ENCODE measurements at places on chromosomes 7 and 10.

GRCh38 chr7:41637049-41637448 is 65.8 kb downstream of the INHBA start:
- no peak for DNase-seq

DNA sequence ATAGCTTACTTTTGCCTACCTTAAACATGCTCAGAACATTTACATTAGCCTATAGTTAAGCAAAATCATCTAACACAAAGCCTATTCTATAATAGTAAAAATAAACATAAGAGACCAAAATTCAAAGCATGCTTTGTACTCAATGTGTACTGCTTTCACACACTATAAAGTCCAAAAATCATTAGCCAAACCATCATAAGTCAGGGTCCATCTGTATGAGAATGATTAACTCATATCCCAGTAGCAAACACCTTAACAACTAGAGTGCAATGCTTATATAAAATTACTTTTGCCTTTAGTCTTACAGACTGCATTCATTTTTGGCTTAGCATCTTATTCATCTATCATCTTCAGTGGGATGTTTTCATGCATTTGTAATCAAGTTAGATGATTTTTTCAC is 49.4 kb upstream of the VWC2 start:
- no peak for DNase-seq

DNA sequence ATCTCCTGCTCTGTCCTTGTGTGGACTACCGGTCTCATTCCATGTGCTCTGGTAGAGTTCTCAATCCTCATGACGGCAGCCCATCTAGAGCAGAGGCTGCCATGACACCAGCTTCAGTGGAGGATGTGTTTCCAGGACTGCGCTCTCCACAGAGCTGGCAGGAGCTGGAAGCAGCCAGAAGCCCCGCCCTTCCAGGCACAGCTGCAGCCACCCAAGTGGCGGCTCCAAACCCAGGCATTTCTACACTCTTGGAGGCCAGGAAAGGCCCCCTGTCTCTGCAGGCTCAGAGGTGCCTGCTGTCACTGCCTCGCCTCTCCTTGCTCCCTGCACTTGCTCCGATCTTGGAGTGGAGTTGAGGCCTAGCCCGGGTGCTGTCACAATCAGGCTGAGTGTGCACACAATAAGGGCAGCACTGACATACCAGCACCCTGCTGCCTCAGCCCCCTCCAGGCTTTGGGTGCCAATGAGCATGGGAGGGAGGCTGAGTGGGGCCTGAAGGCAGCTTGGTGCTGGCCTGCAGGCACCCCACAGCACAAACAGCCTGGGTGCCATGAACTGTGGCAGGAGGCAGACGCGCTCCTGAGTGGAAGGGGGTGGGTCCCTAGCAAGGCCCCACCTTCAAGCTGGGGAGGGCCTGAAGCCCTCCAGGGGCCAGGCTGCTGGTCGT is 122.1 kb downstream of the LRRN3 start:
- no peak for DNase-seq

DNA sequence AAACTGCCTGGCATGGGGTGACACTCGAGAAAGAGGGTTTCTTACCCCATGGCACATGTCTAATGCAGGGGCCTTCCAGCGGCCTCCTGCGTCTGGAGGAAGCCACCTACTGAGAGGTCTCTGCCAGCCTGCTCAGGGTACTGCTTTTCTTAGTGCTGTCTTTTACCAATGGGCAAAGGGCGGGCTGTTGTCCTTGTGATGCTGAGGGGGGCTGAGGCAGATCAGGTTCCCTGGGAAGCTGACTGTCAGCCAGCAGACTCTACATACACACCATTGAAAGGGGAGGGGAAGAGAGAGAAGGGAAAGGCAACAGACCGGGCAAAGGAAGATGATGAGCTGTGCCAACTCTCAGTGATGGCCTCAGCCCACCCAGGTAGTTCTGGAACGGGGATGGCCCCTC is 48.7 kb downstream of the COL13A1 start:
- no peak for DNase-seq

DNA sequence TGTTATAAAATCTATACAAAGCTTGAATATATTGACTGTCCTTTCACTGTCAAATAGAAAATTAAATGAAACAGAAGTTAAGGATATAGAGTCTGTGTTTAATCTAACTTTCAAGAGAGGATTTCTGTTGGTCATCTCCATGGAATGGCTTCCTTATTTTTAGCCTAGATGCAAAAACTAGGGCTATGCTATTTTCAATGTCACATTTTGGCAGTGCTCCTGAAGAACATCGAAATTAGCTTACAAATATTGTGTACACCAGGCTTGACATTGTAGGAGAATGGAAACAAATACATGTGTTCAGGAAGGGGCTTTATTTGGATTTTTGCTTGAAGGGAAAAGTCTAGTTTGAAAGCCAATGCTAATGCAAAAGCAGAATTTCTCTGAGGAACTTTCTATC is 295.4 kb downstream of the CDK14 start:
- no peak for DNase-seq

DNA sequence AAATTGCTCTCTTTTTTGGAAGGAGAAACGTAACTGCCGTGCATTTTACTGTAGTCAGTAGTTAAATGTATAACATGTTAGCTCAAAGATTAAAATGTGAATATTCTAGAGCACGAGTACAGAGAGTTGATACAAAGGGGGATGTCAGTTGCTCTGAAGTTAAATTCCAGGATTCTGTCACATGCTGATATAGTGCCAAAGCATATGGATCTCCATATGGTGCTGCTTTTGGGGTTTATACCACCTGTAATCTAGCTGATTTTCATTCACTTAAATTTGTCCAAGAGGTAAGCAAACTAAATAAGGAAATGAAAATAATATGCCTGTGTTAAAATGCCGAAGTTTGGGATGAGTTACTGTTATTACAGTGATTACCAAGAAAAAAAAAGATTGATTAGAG is 298.6 kb downstream of the EXOC4 start:
- DNase-seq: peak; percentile 37

GRCh38 chr7:113256883-113257531 is 138.7 kb upstream of the SMIM30 start:
- no peak for DNase-seq

DNA sequence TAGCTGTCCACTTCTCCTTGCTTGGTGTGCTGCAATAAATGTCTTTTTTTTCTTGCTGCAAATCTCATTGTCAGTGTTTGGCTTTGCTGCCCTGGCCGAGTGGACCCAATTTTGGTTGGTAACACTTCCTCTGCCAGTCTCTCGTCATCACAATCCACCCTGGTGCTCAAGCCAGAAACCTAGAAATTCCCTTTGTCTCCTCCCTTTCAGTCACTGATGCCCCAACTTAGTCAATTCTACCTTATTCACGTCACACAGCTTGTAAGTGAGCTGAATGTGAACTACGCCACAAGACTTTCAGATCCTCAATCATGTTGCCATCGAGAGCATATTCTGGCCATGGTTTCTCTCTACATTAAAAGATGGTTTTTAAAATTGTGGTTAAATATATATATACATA is 13.0 kb upstream of the FRA10AC1 start:
- no peak for DNase-seq

- DNase-seq: no peak
Measured at GRCh38 chr7:41967156-41967555, 264.3 kb upstream of the INHBA start.

DNA sequence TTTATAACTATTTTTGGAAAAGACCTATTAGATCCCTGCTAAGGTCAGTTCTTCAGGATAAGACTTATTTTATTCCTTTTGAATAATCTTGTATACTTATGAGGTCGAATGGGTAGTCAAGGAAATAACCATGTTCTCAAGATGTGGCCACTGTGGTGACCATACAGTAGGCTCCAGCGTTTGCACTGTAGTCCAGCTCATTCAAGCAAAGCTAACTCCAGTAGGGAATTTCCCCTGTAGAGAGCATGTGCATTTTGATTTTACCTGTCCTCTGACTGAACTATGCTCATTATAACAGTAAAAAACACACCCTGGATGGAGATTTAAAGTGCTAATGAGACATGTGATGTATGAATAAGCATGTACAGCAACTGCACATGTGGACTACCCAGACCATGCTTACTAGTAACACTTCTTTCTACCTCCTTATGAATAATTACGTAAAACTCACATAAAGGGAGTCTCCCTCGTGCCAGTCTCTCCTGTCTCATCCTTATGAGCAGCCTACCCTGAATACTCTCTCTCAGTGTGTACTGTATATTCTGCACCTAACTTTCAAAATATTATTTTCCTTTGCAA is 32.4 kb upstream of the SEMA3E start:
- no peak for DNase-seq

- DNase-seq: no peak
Measured at GRCh38 chr7:28413011-28413410, 693 bp downstream of the CREB5 start.

- no peak for DNase-seq
Measured at GRCh38 chr7:112876877-112877276, 86.7 kb upstream of the TMEM168 start.

DNA sequence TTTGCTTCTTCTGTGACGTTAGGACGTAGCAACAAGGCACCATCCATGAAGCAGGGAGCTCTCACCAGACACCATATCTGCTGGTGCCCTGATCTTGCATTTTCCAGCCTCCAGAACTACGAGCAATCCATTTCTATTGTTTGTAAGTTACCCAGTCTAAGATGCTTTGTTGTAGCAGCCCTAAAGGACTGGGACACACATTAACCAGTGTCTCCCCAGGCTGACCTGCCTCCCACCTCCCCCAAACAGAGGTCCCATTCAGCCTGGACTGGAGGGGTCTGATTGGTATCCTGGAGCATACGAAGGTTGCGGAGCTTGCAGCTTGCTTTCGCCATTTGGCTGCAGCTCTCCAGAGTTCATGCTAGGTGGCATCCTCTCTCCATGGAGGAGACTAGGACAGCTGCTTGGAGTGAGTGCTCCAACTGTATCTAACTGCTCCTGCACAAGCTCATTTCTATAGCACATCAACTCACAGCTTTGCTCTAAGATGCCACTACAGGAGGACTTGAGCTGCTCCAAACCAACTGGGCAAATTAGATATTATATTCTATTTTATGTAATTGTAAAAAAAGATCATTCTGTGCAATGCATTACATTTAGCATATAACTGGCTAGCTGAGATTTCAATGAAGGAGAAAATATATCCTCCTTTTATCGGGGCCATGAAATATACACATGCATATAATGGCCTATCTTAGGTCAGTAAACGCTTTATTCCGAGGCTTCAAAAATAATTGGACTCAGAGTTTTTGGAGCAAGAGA is 8.0 kb upstream of the GRK5 start:
- DNase-seq: no peak

- DNase-seq: no peak
Measured at GRCh38 chr10:74949843-74950765, 123.7 kb downstream of the KAT6B start.

GRCh38 chr10:130989670-130990232 is 321.8 kb downstream of the TCERG1L start:
- no peak for DNase-seq

- no peak for DNase-seq
Measured at GRCh38 chr7:111605246-111605645, 43.0 kb upstream of the IMMP2L start.

- DNase-seq: peak; percentile 77
Measured at GRCh38 chr7:70072220-70072619, 473.9 kb downstream of the AUTS2 start.

DNA sequence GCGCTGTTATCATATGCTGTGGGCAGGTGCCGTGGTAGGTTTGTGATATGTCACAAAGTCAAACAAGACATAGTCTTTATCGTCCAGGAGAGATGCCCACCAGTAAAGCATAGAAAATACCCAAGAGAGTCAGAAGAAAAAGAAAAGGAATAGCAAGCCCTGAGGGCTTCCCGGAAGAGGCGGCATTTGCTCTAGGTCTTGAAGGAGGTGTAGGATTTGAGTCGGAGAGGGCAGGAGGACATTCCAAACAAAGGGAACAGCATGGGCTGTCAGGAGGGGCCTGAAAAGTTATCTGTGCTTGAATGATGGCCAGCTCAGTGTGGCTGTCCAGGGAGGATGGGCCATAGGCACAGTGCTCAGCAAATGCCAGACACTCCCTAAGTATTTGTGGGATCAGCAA is 42.2 kb downstream of the COL13A1 start:
- no peak for DNase-seq

DNA sequence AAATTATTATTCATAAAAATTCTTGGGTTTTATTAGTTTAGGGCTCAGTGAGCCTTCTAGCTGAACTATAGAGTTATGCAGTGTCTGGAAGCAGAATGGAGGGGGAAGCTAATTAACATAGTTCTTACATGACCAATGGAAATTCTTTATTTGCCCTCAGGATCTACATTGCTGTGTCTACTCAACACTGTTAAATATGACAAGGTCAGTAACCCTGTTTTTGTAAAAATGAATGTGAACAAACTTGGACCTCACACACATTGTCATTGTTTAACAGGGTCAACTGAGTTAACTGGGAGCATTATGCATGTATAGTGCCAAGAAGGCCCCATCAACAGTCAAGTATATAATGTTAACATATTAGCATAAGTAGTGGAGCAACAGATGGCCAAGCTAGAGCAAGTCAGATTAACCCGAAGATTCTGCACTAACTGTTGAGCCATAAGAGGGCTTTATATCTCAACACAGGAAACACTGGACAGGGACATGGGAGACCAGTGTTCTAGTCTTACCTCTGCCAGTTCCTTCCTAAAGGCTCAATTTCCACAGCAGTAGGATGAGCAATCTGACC is 122.5 kb upstream of the SEM1 start:
- peak; percentile 80 for DNase-seq

DNA sequence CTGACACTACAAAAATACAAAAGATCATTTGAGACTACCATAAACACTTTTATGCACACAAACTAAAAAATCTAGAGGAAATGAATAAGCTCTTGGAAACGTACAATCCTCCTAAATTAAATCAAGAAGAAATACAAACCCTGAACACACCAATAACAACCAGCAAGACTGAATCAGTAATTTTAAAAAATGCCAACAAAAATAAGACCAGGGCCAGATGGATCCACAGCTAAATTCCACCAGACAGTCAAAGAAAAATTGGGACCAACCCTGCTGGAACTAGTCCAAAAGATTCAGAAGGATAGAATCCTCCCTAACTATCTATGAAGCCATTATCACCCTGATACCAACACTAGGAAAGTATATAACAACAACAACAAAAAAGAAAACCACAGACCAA is 277.4 kb downstream of the AGMO start:
- DNase-seq: no peak

DNA sequence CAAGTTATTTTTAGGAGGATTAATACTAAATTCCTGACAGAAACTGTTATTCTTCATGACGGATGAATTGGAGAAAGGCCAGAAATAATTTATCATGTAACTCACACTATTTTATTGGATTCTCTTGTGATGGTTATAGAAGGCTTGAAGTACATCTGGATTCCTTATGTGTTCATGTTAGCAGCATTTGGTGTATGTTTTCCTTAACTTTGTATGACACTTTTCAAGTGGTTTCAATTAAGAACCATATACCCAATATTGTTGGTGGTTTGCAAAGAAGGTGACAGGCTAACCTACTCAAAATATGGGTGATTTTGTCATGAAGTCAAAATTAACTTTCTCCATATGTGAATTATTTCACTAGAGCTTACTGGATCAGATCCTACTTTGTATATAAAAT is 532.2 kb upstream of the CNTNAP2 start:
- no peak for DNase-seq

- DNase-seq: no peak
Measured at GRCh38 chr7:17706275-17706674, 234.0 kb downstream of the SNX13 start.

Measured in NCI-H524 treated with DMSO at 0.1 percent for 48 hours (cell line).